ENCODE measurements at places on chromosomes 4 and X.

DNA sequence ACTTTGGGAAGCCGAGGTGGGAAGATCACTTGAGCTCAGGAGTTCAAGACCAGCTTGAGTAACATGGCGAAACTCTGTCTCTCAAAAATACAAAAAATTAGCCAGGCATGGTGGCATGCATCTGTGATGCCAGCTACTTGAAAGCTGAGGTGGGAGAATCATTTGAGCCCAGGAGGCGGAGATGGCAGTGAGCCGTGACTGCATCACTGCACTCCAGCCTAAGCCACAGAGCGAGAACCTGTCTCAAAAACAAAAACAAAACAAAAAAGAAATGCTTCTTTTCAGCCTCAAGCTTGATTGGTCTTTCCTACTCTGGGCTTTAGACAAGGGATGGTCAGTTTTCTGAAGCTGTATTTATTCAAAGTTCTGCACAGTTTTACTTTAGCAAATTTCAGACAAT, 15.8 kb upstream of the DHRSX start:
- DNase-seq = no peak

- no peak for DNase-seq
Observed at GRCh38 chr4:74311696-74312313, 3.5 kb downstream of the EPGN start.

- DNase-seq = no peak
Observed at GRCh38 chr4:109912706-109913595, at the start of gene EGF. EGF (plus strand) TSS chr4:109912883; CDS start chr4:109913336, 453 bp downstream.

DNA sequence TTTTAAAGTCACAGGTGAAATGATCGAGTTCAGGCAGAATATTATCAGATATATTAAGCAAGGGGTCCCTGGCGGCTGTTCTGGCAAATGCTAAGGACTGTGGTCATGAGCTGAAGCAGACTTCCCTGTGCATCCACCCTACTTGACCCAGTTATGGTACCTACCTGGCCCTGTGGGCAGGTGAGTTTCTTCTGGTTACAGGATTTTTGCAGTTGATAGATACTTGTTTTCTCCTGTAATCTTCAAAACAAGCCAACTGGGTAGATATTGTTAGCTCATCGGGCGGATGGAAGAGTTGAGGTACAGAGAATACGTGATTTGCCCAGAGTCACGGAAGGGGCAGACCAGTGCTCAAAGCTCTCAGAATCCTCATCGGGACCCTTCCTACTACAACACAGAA, 18.5 kb upstream of the PROM1 start:
- no peak for DNase-seq

DNA sequence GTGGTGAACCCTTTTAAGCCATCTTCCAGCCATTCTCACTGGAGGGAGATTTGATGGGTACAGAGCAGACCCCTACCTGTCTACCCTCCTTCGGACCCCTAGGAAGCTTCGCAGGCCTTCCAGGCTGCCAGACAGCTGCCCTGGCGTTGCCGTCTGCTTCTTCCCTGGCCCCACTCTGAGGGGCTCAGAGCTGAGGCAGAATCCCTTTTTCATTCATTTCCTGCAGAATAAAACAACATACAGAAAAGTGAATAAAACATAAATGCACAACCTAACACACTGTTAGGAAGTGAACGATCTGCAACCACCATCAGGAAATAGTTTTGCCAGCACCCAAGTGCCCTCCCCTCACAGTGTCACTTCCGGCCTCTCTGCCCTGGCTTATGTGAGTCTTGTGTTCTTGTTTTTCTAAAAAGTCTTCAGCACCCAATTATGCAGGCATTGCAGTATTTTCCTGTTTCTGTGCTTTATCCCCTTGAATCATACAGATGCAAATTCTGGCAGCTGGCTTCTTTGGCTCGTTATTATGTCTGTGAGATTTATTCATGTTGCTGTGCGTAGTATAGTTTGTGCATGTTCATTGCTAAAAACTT, 5.6 kb upstream of the ADD1 start:
- DNase-seq = peak; percentile 30

- DNase-seq = no peak
Observed at GRCh38 chr4:108135549-108136209, 33.1 kb downstream of the LEF1 start.

DNA sequence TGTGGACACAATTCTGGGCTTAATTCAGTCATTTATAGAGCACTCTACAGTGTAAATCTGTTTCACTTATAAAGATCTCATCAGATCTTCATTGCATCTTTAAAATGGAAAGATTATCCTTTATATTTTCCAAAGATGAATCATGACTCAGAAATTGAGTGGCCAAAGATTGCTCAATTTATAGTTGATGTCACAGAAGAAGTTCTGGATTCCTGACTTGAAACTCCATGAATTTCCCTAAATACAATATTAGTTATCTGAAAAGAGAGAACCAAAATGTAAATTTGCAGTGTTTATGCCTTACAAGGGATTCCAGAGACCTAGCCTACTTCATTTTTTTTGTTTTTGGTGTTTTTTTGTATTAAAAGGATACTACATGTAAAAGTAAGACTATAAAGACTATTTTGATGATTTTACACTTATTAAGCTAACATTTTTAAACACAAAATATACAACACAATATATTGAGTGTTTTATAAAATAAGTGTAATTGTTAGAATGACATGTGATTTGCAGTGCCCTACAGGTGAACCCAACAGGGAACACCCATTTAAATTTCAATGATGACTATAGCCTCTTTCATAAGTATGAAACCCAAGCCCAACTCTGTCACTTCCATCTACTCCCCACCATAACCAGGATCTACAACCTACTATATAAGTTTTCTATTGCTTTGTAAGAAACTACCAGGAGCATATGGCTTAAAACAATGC, 183.5 kb downstream of the PCDH7 start:
- no peak for DNase-seq

DNA sequence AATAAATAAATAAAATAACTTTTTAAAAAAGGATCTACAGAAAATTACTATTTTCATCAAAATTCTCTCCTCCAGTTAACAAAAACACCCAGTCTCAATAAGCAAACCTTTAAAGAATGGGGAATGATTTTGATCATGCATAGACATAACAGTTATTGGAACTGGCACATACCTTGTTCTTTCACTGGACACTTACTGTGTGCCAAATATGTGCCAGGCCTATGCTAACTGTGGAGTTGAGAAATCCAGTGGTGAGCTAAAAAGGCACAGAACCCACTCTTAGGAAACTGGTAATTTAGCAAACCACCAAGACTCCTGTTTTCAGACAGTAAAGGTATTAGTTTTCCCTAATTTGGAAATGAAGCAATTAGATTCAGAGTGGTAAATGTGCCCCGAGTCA, 39.1 kb downstream of the CLOCK start:
- no peak for DNase-seq

- no peak for DNase-seq
Observed at GRCh38 chrX:29308726-29309125, 721.5 kb downstream of the IL1RAPL1 start.

DNA sequence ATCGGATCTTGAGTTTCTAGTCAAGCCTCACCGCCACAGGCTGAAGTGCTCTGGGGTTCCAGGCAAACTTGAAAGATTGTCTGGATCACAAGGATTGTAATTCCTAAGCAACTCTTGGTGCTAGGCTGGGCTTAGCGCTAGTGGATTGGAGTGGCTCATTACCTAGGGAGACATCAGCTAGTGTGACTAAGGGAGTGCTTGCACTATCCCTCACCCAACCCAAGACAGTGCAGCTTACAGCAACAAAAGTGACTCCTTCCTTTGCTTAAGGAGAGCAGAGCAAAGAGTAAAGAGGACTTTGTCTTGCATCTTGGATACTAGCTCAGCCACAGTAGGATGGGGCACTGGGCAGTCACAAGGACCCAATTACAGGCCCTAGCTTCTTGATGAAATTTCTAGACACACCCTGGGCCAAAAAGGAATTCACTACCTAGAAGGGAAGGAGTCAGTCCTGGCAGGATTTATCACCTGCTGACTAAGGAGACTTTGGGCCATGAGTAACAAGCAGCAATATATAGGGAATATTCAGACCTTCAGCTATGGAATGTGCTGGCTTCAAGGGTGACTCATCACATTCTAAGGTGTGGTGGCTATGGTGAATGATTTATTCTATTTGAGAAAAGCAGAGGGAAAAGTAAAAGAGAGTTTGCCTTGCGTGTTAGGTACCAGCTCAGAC, 1212.4 kb downstream of the PCDH18 start:
- DNase-seq = no peak

- no peak for DNase-seq
Observed at GRCh38 chr4:82903737-82904136, 3.2 kb downstream of the THAP9 start.

GRCh38 chrX:10725071-10725470, 104.7 kb upstream of the MID1 start:
- DNase-seq = no peak

GRCh38 chr4:153766758-153767157, 6.9 kb upstream of the RNF175 start:
- DNase-seq = no peak

DNA sequence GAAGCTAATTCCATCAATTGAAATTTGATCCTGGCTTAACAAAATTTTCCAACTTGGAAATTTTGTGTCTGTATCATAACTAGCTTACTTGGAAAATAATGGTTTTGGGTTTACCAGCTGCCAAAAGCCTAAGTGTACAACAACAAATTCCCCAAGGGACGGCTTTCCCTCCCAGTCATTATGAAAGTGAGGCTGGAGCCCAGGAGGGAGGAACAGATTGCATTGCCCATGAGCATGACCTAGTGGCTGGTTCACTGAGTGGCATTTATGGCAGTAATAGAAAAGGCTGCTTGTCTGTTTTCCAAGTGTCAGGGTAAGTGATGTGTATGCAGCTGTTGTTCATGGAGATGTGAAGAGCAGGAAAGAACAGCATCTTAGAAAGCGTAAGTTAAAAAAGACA, 70.8 kb upstream of the HHIP start:
- DNase-seq = no peak

- DNase-seq = no peak
Observed at GRCh38 chrX:24168807-24169206, 19.3 kb downstream of the ZFX start.

- DNase-seq = no peak
Observed at GRCh38 chr4:40327340-40327739, 7.8 kb upstream of the CHRNA9 start.

GRCh38 chr4:150145946-150146340, 67.7 kb downstream of the DCLK2 start:
- no peak for DNase-seq

- DNase-seq = no peak
Observed at GRCh38 chrX:110108381-110108821, 105.5 kb downstream of the TMEM164 start.

GRCh38 chrX:2468261-2469195, 32.2 kb downstream of the DHRSX start:
- no peak for DNase-seq

GRCh38 chrX:97636473-97637140, 752.9 kb downstream of the RPA4 start:
- DNase-seq = no peak

- no peak for DNase-seq
Observed at GRCh38 chrX:26253526-26253925, 37.6 kb downstream of the MAGEB5 start.

DNA sequence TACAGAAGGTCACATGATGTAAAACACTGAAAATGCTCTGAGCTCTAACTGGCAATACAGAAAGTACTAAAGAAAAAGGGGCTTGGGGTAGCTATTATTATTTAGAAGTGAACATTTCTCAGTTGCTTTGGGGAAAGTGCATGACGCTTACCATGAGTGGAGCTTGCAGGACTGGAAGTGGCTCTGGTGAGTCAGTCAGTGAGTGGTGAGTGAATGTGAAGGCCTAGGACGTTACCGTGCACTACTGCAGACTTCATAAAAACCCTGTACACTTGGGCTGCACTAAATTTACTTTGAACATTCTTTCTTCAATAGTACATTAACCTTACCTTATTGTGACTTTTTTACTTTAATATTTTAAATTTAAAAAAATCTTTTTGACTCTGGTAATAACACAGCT, 89.3 kb upstream of the ENPP6 start:
- DNase-seq = no peak

- DNase-seq = no peak
Observed at GRCh38 chr4:16900325-16900724, 1.9 kb upstream of the LDB2 start.

DNA sequence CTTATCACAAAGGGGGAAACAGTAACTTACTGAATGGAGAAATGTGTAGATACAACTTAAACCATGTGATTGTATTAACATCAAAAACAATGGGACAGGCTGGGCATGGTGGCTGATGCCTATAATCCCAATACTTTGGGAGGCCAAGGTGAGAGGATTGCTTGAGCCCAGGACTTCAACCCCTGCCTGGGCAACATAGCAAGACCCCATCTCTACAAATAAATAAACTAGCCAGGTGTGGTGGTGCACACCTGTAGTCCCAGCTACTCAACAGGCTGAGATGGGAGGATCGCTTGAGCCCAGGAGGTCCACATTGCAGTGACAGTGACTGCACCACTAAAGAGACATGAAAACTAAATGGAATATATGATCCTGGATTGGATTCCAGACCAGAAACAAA, 26.4 kb downstream of the TMEM184C start:
- DNase-seq = no peak

GRCh38 chr4:55609393-55609866, 17.4 kb upstream of the PDCL2 start:
- DNase-seq = no peak

GRCh38 chr4:10623241-10623640, 61.3 kb downstream of the CLNK start:
- no peak for DNase-seq

DNA sequence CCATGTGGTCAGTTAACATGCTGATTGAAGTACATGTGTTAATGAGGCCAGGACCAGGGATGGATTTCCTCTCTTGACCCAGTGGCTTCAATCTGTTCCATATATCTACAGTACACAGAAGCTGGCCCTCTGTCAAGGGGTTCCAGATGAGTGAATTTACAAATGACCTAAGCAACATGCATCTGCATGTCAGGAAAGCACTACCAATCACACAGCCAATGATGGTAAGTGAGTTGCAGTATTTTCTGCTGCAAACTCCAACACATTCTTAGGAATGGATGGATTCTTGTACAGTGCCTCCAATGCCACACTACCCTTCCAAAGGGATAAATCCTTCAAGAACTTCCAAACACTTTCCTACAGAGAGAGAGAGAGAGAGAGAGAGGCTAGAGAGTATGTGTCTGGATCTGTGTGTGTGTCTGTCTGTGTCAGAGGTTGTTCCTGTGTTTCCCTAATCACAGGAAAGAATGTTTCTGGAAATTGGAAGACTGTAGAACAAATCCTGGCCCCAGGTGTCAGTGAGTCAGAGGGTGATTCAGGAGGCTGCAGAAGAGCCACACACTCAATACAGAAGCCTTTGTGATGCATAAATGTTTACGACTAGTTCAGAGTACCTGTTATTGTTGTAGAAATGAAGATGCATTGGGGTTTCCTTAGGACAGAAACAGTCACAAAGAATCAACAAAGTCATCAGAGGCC, 107.5 kb downstream of the GUCY2F start:
- no peak for DNase-seq

- DNase-seq = no peak
Observed at GRCh38 chrX:149937871-149938426, 342 bp downstream of the EOLA2 start.

DNA sequence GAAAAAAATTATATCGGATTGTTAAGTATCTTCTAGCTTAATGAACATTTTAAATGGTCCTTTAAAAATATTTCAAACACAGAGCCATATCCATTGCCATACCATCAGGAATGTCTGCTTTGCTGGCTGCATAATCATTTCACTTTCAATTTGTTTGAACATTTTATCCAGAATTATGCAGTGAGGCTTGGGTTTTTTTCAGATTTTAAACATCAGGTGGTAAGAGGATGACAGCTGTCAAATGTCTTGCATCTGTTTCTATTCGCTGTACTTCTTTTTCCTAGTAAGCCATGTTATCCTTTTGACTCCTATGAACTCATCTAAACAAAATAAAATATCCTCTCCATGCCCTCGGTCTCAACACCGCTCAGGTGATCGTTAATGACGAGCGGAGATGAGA, 802 bp downstream of the RFC1 start:
- no peak for DNase-seq
